ENCODE measurements at places on chromosomes 5 and 9. TPM values are rescaled to one million over a fixed set of nuclear protein-coding genes. Genes with fewer than 3 reads are reported as not detected.

Gene PCDH1
- total RNA-seq = 0.29 TPM

Gene IL31RA
- not detected for total RNA-seq

Gene TRPM3
- 1.2 TPM for total RNA-seq

Gene FCN2
- total RNA-seq = not detected

Gene TSTD2
- 16.3 TPM for total RNA-seq

Gene SHLD3
- 4.4 TPM for total RNA-seq

Gene PAEP
- not detected for total RNA-seq

Gene UGT3A1
- not detected for total RNA-seq

All from osteoblast (primary cell).